ENCODE measurements at places on chromosomes 12 and 14.

- DNase-seq: no peak
Measured at GRCh38 chr12:34295366-34296142, 273.3 kb downstream of the ALG10 start.

- no peak for DNase-seq
Measured at GRCh38 chr12:53115891-53116648, 12.8 kb downstream of the SOAT2 start.

- DNase-seq: no peak
Measured at GRCh38 chr14:52703664-52704063, 3.3 kb upstream of the PSMC6 start.

- no peak for DNase-seq
Measured at GRCh38 chr12:2332947-2333346, 280.2 kb downstream of the CACNA1C start.

- no peak for DNase-seq
Measured at GRCh38 chr14:96797582-96798349, 584 bp downstream of the VRK1 start.

DNA sequence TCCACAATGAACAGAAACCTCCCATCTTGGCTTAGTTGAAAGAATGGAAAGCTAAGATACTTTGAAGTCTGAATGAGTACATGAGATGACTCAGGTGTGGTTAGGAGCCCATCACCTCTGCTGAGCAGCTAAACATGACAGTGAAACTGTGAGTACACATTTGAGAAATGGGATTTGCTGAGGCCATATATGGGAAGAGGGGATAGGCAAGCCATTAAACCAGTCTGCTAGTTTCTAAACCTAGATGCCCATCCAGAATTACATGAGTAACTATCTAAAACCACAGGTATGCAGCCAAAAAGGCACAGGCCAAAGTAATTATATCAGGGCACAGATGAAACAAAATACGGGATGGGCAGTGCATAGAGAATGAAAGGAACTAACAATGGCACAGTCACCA lies 41.2 kb downstream of the NKX2-1 start:
- DNase-seq: no peak

DNA sequence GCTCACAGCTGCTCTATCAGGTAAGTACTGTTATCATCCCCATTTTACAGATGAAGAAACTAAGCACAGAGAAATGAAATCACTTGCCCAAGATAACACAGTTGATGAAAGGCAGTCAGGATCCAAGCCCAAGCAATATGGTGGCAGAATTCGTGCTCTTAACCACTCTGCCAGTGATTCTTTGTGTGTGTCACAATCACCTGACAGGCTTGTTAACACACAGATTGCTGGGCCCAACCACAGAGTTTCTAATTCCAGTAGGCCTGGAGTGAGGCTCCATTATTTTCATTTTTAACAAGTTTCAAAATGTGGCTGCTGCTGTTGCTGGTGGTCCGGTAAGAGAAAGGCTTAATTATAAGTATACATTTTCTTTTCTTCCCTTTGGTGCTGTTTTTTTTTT lies 134.2 kb downstream of the TGFB3 start:
- DNase-seq: no peak

DNA sequence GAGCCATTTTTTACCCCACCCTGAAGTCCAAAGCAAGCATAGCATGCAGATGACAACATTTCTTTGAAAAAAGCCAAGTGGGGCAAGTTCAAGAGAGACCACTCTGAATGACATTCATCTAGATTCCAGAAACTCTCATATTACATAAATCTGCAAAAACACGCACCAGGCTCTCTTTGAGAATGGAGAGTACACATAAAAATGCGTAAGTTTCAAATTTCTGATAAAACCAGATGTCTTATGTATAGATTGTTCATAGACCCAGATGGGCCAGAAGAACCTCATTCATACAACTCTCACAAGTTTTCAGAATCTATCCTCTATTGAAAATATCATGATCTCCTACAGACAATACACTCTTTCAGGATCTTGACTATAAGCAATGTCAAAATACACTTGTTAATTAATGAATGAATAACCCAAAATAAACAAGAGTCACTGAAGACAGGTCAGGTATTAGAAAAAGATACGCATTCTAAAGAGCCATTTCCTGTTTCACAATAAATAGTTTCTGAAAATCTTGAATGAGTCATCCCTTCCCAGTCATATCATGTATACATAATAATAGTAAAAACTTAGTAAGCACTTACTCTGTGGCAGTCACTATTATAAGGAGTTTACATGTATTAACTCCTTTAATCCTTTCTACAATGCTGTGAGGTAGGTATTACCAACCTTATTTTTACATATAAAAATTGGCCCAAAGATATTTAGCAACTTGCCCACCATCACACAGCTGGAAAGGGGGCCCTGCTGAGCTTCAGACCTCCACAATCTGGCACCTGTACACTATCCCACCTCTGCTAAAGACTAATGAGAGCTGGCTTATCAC lies 72.0 kb downstream of the PPP2R5E start:
- DNase-seq: peak; percentile 34

GRCh38 chr12:121960541-121960940 lies 42.1 kb downstream of the CFAP251 start:
- DNase-seq: no peak

DNA sequence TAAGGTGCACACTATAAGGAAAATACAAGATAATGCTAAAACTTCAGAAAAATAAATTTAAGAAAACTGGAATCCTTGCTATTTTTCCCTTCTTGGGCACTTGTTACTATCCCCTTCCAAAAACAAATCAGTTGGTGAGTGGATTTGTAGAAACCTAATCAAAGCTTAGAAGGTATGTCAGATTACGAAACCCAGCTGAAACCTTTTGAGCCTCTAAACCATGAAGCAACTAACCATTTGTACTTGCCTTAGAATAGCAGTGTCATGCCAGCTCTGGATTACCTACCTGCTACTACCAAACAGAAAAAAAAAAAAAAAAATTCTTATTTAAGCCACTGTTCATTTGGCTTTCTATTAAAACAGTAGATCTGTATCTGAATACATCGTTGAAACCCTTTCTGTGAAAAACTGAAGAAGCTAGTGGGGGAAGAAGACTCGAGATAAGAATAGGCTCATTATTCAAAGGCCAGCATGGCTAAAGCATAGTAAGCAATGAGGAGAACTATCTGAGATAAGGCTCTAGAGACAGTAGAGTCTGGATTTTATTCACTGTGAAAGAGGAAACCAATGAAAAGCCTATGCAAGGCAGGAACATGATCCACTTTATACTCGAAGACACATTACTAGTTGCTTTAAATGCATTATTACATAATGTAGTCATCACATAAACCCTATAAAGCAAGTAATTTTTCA lies 30.2 kb downstream of the OSBPL8 start:
- no peak for DNase-seq

GRCh38 chr12:132614861-132615578 lies 3.6 kb upstream of the P2RX2 start:
- DNase-seq: peak; percentile 45

- DNase-seq: no peak
Measured at GRCh38 chr14:82244791-82245190, 711.1 kb upstream of the SEL1L start.

- DNase-seq: no peak
Measured at GRCh38 chr14:104461676-104462449, 117.7 kb upstream of the C14orf180 start.

DNA sequence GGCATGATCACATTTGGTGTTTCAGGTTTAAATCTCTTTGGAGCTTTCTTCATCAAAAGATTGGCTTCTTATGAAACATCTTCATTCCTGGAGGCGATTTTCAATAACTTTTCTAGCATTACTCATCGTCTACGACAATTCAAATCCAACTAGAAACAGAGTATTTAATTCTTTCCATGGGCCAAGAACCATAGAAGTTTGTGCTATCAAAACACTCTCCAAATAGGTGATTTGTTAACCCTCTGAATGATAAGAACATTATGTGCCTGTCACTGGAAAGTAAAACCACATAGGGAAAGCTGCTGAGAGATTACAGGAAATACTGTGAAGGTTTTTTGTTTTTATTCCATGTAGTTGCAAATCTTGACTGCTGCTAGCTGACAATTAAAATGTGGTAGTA lies 6.9 kb upstream of the DCN start:
- DNase-seq: no peak

- no peak for DNase-seq
Measured at GRCh38 chr12:115500872-115501271, 776.6 kb downstream of the MED13L start.

DNA sequence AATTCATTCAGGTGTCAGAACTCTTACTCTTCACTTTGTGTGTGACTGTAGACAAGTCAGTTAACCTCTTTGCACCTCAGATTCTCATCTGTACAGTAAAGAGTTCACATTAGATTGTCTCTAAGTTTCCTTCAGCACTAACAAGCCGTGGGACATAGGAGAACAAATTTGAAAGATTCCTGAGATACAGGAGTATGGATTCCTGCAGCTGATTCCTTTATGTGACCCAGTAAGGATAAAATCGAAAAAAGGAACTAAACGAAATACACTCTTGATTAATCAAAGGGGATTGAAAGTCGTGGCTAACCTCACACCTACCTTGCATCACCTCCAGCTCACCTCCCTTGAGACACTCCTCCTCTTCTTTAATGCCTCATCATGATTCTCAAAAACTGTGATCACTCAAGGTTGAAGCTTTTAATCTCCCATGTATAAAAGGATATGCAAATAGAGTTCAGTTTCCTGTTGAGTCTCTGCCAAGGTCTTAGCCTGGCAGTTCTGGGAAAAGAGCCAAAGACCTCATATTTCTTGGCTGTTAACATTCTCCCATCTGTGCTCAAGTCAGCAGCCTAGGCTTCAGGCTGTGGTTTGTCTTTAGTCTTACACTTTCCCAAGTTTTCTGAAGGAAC lies 156.6 kb downstream of the DAD1 start:
- peak; percentile 19 for DNase-seq
